ENCODE measurements at places on chromosomes 7 and 10. TPM values are rescaled to one million over a fixed set of nuclear protein-coding genes. Genes with fewer than 3 reads are reported as not detected.

DNA sequence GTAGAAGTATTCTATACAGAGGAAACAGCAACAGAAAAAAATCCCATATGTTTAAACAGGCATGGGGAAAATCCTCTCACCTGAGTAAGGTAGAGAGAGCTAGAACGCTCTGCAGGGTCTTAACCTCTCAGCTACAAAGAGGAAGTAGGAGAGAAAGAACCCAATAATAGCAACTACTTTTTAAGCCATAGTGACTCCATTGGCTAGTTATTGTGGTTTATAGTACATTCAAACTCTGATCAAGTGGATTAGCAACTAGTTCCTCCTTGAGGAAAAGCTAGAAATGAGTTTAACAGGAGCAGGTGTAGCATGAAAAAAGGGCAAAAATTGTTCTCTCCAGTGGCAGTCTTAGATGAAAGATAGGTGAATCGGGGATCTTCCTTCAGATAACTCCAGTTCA, 89.7 kb downstream of the HGF start:
- no peak for DNase-seq

Gene MUC3A
- total RNA-seq = not detected

DNA sequence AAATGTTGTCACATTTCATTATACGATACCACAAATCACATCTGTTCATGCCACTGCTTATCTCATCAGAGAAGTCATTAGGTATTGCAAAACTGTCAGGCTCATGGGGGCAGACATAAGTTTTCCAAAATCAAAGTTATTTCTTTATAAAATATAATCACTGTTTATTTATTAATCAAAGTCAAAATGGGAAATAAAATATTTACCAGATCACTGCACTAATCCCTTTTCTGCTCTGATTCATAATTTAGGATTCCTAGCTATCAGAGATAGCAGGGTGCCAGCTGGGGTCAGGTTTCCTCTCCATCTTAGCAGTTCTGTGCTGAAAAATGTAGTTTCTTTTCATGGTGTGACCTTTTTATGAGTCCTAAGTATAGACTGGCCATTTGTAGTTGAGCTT, 117.7 kb upstream of the LANCL2 start:
- no peak for DNase-seq

- no peak for DNase-seq
Measured at GRCh38 chr7:115133248-115133647, 211.4 kb downstream of the MDFIC start.

GRCh38 chr7:98795741-98796493, 73.9 kb downstream of the TMEM130 start:
- no peak for DNase-seq

Gene SLC18A3
- total RNA-seq = not detected

GRCh38 chr7:119482209-119482608, 790.8 kb upstream of the KCND2 start:
- peak; percentile 20 for DNase-seq

GRCh38 chr7:149090397-149091195, at the start of gene ZNF786:
Gene ZNF786, minus strand, starts transcription at chr7:149090718. Its CDS starts 78 bp downstream, at chr7:149090640.
- DNase-seq = peak; percentile 94

- no peak for DNase-seq
Measured at GRCh38 chr7:90727412-90727811, 131.3 kb downstream of the CDK14 start.

DNA sequence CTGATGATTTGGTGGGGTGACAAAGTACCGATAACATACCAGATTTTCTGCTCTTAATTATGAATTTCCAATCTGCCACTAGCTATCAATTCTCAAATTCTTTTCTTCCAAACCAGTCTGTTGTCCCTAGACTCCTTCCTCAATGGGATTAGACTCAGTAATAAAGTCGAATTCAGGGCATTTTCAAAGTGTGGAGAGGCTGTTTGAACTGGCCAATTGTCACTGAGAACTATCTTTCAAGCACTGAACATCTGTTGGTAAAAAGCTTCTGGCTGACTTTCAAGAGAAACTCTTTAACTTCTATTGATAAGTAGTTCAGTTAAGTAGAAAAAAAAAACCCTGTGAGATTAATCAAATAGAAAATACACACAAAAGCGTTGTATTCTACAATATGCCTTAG, 108.9 kb downstream of the SAMD9 start:
- no peak for DNase-seq

GRCh38 chr7:29113384-29114102, 32.8 kb downstream of the CPVL start:
- DNase-seq = peak; percentile 39

DNA sequence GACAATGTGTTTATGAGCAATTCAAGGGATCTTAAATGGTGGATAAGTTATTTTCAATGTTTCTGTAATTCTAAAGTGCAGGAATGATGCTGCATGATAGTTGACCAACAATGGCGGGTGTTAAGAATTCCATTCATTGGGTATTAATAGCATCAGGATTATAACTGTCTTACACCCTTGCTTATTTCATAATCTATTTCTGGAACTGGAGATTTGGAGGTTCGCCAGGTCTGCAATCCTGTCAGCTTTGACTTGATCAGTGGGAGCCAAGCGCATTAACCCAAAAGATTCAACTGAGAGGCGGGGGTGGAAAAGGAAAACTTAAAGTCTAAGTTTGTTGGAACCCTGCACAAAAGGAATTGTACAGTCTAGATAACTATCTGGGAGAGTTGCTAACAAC, 114.9 kb upstream of the ZEB1 start:
- DNase-seq = peak; percentile 74

DNA sequence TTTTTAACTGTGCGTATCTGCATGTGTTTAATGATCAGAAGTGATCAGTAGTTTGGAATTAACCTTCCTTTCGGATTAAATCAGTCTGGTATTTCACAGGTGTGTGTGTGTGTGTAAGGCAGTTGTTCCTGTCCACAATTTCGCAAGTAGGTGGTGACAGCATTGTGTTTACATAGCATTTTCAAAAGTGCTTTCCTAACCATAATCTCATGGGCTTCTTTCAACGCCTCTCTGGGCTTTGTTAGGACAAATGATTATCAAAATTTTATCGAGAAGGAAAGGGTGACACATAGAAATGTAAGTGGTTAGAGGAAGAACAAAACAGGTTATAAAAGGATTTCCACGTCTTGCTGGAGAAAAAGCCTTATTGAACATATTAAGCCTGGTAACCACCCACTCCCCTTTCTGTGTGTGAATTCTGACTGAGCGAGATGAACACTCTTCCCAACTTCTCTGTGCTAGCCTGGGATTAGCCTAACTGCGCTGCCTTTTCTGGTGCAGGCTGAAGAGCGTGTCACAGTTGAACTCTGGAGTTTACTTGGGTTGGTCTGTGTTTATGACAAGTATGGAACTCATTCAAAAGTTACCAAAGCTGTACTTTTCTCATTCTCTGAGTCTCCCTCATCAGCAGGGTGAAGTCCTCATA, 292.3 kb upstream of the PITRM1 start:
- no peak for DNase-seq

Gene IFIT1
- 22.7 TPM for total RNA-seq

Gene NMT2
- 11.0 TPM for total RNA-seq

DNA sequence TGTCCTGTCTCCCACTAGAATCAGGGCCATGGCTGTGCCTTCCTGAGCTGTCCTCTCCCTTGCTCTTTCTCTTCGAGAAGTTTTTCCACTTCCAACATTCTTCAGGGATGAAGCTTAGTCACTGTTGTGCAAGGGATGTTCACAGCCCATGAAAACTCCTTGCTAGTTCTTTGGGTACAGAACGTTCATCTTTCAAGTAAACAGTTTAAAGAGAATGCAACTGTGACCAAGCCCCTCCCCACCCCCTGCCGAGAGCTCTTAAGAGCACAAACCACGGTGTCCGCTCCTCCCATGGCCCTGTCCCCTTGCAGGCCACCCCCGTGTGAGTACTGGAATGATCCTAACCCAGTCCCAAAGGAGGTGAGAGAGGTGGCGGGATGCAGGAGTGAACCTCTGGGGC, 161.1 kb upstream of the RHEB start:
- no peak for DNase-seq

DNA sequence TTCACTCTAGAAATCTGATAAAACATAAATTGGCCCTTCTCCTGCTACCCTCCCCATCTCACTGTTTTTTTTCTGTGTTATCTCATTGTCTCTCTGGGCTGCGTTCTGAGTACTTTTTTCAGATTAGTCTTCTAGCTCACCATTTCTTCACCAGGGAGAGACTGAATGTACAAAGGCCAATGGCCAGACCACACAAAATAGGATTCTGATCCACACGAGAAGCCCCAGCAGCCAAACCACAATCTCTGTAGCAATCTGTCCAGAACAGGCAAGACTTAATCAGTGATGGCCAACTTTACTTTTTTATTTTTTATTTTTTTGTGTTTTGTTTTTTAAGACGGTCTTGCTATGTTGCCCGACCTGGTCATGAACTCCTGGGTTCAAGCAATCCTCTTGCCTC, 55.9 kb upstream of the PAPSS2 start:
- DNase-seq = peak; percentile 65

Gene DRGX
- not detected for total RNA-seq

DNA sequence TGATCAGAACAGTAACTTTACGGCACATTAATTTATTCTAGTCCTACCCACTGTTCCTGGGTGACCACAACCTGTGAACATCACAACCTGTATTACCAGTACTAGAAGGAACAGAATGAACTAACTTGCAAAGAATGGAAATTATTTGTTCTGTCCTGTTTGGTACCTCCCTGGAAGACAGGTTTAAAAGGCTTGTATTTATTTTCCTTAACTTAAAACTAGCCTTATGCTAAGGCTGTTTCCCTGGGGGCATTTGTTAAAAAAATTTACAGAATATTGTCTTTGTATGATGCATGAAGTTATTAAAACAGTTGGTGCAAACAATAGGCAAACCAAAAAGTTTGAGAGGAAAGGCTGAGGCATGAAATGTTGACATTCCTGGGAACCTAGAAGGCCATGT, 132.7 kb downstream of the DNAJC1 start:
- no peak for DNase-seq

- DNase-seq = no peak
Measured at GRCh38 chr7:113320419-113320818, 202.1 kb upstream of the SMIM30 start.

DNA sequence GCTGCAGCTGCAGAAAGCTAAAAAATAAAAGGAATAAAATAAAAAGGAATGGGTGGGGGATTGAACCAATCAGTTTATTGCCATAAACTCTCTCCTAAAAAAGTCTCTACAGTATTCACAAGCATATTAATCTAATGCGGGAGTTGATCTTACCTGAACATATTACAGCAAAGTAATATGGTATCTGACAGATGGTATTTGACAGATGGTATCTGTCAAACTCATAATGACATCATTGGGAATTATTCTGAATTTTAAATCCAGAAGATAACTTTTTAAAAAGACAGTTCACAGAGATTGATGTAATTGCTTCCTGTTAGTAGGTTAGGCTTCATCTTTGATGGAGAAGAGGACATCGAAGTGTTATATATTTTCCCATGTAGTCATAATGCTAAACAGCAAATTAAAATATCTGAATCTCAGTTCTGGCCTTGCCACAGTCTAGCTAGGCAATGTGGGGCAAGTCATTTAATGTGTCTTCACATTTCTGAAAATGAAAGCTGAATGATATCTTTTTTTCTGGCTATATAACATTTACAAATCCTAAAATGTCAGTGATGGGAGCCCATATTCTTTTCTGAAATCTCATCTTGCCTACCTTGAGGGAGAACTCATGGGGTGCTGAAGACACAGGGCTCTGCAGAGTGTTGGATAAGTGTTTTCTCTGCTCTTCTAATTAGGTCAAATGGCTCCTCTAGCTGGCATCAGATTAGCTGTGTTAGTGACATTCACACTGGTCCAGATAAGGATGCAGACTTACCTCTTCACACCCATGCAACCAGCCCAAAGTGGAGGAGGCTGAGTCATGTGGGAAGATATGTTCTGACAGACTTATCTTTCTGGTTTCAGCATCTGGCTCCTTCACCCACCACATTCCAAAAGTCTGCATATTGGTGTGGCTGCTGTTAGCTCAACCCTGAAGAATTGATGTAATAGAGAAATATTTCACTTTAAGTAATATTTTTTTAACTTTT, 2.1 kb upstream of the LIPM start:
- DNase-seq = peak; percentile 3

DNA sequence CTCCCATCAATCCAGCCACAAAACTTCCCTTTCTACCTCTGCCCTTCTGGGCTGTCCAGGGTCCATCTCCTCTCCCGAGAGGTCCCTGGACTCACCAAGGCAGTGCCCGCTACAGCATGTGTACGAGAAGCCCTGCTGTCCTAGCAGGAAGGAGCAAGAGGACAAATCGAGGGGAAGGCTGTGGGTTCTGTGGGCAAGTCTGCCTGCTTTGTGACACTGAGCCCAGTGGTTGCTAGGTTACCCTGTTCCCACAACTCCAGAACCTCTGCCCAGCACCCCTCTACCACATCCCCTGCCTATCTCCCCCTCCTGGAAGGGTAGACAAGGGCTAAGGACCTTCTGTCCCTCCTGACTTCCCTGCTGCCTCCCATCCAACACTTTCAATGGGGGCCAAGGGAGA, at the start of gene TBATA:
TSS of gene TBATA (minus strand) at position 188 of the 400 bp plus-strand sequence. CDS start 1,998 bp downstream, outside the sequence.
- no peak for DNase-seq

GRCh38 chr7:27251652-27252590, 9.3 kb downstream of the EVX1 start:
- DNase-seq = no peak

Gene CD36
- total RNA-seq = 1.1 TPM

Gene APBB1IP
- not detected for total RNA-seq

DNA sequence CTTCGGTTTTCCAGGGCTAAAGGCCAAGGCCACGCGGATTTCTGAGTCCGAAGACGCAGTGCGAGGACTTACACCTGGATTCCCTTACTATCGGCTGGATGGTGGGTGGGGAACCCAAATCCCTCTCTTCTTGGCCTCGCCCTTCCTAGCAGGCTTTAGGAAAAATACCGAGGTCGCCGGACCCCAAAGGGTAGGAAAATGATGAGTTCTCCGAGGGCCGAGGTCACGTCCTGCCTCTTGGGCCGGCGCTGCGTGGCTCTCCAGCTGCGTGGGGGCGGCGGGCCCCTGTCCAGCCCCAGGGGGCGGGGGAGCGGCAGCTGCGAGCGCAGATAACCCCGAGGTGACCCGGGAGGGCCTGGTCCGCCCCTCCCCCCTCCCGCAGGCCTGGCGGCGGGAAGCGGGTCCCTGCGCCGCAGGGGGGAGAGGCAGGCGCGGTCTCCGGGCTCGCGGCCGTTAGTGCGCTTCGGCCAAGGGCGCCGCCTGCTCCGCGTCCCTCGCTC, 805 bp upstream of the HMX3 start:
- no peak for DNase-seq

Gene PNLIPRP2
- not detected for total RNA-seq

- no peak for DNase-seq
Measured at GRCh38 chr10:113084031-113084430, 134.0 kb downstream of the TCF7L2 start.

- no peak for DNase-seq
Measured at GRCh38 chr7:93562936-93563335, 11.6 kb downstream of the CALCR start.

DNA sequence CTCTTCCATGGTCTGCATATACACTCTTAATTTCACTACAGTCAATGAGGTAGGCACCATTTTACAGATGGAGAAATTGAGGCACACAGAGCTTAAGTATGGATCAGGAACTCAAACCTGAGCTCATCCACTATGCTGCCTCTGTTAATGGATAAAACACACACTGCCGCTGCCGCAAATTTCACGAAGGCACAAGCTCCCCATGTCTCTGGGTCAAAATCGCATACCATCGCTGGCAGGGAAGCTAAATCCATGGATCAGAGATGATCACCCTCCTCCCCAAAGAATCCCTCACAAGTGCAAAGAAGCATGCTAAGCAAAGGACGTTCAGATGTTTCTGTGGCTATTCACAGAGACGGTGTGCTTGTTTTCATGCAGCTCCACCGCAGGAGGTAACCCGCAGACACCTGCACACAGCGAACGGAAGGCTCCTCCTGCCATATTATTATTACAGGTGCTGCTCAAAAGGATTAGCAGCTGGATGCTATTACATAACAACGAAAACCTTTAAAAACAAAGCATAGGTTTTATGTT, 109.3 kb downstream of the UBE2H start:
- no peak for DNase-seq

Gene ANXA8L1
- 0.63 TPM for total RNA-seq

All from cardiac muscle cell (in vitro differentiated cells and primary cell).